ENCODE measurements at places on chromosomes 13 and 19.

DNA sequence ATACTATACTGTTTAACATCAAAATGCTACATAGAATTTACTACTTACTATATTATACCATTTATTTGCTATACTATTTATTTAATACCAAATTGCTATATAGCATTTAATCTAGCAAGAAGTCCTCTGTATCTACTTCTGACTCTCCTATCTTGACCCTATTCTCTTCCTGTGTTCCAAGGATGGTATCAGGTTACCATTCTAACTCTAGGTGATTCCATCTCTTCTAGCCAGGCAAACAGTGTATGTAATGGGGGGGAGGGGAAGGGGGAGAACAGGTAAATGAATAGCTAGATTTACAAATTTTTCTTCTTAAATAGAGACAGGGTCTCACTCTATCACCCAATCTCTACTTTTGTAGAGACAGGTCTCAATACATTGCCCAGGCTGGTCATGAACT lies 200.3 kb downstream of the DIAPH3 start:
- no peak for DNase-seq

- no peak for DNase-seq
Observed at GRCh38 chr19:33956941-33957340, 160.3 kb downstream of the KCTD15 start.

GRCh38 chr19:15147090-15147489 lies 39.9 kb downstream of the SYDE1 start:
- no peak for DNase-seq

GRCh38 chr13:95003019-95003813 lies 290.9 kb upstream of the SOX21 start:
- DNase-seq, result no peak

DNA sequence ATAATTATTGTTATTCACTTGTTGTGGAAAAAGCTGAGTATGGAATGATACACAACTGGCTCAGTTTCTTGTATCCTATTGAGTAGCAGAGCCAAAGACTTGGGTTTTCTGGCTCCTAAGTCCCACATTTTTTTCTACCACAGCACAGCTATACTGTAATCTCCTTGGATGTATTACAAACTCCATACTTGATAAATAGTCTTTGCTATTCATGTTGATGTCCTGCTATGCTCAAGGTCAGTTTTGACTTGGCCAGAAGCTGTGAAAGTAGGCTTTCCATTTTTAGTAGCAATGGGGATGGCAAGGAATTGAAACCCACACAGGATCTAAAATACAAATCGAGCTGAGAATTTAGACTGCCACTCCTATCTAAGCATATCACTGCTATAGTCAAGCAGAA lies 79.1 kb downstream of the B3GLCT start:
- DNase-seq, result no peak

DNA sequence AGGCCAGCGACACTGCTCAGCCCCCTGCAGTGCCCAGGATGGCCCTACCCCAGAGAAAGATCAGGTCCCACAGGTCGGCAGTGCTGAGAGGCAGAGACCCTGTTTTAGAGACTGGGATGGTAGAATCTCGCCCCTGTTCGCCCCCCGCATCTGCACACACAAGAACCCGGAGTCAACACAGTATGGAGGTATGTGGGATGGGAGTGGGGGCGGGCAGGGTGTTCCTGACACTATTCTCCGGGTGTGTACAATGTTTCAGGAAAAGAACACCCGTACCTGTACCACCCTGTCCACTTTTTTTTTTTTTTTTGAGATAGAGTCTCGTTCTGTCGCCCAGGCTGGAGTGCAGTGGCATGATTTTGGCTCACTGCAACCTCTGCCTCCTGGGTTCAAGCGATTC lies 19.3 kb downstream of the PIP5K1C start:
- no peak for DNase-seq

DNA sequence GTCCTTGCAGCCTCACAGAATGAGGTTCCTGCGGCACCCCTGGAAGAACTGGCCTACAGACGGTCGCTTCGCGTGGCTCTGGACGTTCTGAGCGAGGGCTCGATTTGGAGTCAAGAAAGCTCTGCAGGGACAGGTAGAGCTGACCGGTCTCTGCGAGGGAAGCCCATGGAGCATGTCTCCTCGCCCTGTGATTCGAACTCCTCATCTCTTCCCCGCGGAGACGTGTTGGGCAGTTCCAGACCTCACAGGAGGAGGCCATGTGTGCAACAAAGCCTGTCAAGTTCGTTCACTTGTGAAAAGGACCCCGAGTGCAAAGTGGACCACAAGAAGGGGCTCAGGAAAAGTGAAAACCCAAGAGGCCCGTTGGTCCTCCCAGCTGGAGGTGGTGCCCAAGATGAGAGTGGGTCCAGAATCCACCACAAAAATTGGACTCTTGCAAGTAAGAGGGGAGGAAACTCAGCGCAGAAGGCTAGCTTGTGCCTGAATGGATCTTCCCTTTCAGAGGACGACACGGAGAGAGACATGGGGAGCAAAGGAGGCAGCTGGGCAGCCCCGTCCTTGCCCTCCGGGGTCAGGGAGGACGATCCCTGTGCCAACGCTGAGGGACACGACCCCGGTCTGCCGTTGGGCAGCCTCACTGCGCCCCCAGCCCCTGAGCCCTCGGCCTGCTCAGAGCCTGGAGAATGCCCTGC lies 23.4 kb upstream of the NDUFS7 start:
- DNase-seq, result no peak

DNA sequence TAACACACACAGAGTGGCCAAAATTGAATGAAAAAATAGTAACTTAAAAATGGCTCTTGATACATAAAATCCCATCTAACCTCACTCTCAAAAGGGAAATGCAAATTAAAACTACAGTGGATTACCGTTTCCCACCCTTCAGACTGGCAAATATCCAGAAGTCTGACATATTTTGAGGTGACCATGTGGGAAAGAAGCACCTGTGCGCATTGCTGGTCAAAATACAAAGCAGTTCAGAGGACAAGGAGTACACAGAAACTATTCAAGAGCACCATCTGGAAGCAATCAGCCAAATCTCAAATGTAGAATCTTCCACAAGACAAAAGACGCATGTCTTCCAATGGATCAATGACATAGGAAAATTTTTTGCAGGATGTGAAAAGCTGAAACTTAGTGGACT lies 23.2 kb downstream of the NALCN start:
- no peak for DNase-seq

Data from left renal cortex interstitium (tissue), 4 donors.